ENCODE measurements at places on chromosomes 13 and 19. TPM values are rescaled to one million over a fixed set of nuclear protein-coding genes. Genes with fewer than 3 reads are reported as not detected.

GRCh38 chr19:17909003-17909732 lies 23.6 kb upstream of the CCDC124 start:
- H3K27me3 ChIP-seq: no peaks in the 10 kb centered on the region
- no peaks in the 10 kb centered on the region for H3K4me1 ChIP-seq
- DNase-seq: no peak
- no peak overlapping the region for H3K27ac ChIP-seq

DNA sequence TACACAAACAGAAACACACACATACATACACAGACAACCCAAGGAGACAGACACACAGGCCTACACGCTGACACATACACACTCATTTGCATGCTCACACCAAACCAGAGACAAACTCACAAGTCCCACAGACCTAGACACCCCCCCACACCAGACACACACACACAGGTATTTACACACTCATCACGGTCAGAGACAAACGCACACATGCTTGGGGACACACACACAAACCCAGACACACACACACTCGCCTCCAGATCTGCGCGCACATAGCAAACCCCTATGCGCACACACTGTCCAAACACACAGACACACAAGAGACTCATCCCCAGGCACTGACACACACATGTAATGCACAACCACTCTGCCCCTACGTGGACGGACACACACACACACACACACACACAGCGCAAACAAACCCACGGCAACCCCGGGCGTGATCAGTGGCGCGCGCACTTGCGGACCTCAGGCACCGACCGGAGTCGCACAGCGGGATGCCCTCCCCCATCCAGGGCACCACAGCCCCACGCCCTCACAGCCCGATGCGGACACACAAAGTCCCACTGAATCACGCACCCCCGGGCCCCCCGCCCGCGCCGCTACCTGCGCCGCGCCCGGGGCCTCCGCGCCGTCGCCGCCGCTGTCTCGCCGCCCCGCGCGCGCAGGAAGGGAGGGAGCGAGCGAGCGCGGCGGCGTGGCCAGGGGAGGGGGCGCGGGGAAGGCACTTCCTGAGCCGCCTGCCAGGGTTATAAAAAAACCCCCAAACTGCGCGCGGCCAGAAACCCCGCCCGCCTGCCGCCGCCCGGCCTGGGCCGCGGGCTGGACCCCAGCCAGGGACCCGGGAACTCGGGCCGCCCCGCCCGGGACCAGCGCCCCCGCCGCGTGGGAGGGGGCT lies at the start of gene ADAMTS10:
ADAMTS10 (minus strand) TSS at position 675 of the 895 bp plus-strand sequence. CDS start 5,005 bp downstream, outside the sequence.
- no peaks in the 10 kb centered on the region for H3K27me3 ChIP-seq
- H3K27ac ChIP-seq: peak within 1 kb of the TSS; percentile 20
- H3K36me3 ChIP-seq: no peaks in the 10 kb centered on the region
- peak; percentile 25 for DNase-seq

- DNase-seq: no peak
- H3K27ac ChIP-seq: no peak overlapping the region
- H3K4me1 ChIP-seq: no peaks in the 10 kb centered on the region
- H3K27me3 ChIP-seq: no peaks in the 10 kb centered on the region
- no peak overlapping the region for H3K4me3 ChIP-seq
Measured at GRCh38 chr13:88022431-88023208, 351.4 kb downstream of the SLITRK5 start.

- no peaks in the 10 kb centered on the region for H3K36me3 ChIP-seq
- no peak for DNase-seq
- H3K4me1 ChIP-seq: no peaks in the 10 kb centered on the region
- H3K4me3 ChIP-seq: no peak overlapping the region
- H3K27me3 ChIP-seq: no peaks in the 10 kb centered on the region
Measured at GRCh38 chr13:50812242-50812641, 31.2 kb downstream of the DLEU7 start.

DNA sequence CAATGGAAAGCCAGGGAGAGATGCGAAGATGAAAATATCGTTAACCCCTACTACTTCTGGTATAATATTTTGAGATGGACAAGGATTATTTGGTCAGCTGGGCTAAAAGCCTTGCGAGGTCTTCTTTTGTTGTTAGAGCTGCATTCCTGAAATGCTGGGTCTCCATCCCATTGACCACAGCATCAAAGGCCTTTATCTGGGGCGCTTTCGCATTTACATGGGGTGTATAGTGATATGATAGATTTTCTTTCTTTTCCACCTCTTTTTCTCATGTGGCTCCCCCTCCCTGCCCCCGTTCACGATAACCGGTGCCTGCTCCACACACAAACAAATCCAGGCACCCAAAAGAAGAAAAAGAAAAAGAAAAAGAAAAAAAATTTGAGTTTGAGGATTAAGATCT lies 77.5 kb downstream of the ZNF536 start:
- no peak for DNase-seq
- H3K36me3 ChIP-seq: no peaks in the 10 kb centered on the region
- H3K27me3 ChIP-seq: no peaks in the 10 kb centered on the region
- H3K4me3 ChIP-seq: no peak overlapping the region
- H3K27ac ChIP-seq: no peak overlapping the region
- no peaks in the 10 kb centered on the region for H3K4me1 ChIP-seq

The ATP8B3 gene
- total RNA-seq: 1.6 TPM

DNA sequence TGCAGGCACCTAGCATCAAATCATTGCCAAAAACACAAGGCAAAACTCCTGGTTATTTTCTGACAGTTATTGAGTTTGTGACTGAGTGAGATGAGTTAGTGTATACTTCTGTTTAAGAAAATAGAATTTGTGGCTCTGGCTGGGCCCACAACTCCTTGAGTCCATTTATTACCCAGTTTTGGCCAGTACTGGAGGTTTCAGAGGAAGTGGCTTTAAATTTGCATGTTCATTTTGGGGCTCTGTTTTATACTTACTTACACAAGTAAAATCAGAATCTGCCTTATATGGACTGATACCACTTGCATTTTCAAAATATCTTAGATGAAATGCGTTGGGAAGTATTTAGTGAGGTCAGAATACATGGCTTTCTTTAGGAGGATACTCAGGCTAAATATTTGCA lies 29.0 kb downstream of the TNFSF11 start:
- H3K27me3 ChIP-seq: no peaks in the 10 kb centered on the region
- no peaks in the 10 kb centered on the region for H3K4me1 ChIP-seq
- DNase-seq: no peak
- H3K4me3 ChIP-seq: no peak overlapping the region
- no peaks in the 10 kb centered on the region for H3K36me3 ChIP-seq

- no peak for DNase-seq
- no peaks in the 10 kb centered on the region for H3K4me1 ChIP-seq
- H3K27me3 ChIP-seq: no peaks in the 10 kb centered on the region
- no peaks in the 10 kb centered on the region for H3K36me3 ChIP-seq
- no peak overlapping the region for H3K27ac ChIP-seq
Measured at GRCh38 chr13:97875911-97876310, 77.6 kb upstream of the IPO5 start.

- no peak overlapping the region for H3K4me3 ChIP-seq
- H3K27me3 ChIP-seq: no peaks in the 10 kb centered on the region
- H3K4me1 ChIP-seq: no peaks in the 10 kb centered on the region
- H3K27ac ChIP-seq: no peak overlapping the region
Measured at GRCh38 chr13:86425170-86425815, 626.1 kb upstream of the SLITRK6 start.

The METTL21C gene
- not detected for total RNA-seq

DNA sequence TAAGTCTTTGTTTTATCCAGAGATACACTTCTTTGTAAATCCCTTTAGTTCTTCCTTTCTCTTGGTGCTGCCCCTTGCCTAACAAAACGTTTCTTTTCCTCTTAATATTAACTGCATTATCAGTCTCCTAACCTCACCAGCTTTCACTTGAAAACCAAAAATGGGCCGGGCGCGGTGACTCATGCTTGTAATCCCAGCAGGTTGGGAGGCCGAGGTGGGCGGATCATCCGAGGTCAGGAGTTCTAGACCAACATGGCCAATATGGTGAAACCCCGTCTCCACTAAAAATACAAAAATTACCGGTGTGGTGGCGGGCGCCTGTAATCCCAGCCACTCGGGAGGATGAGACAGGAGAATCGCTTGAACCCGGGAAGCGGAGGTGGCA lies 329.8 kb upstream of the MIR17HG start:
- no peaks in the 10 kb centered on the region for H3K4me1 ChIP-seq
- no peak for DNase-seq
- no peak overlapping the region for H3K27ac ChIP-seq
- no peaks in the 10 kb centered on the region for H3K36me3 ChIP-seq

- H3K36me3 ChIP-seq: no peaks in the 10 kb centered on the region
- no peak overlapping the region for H3K4me3 ChIP-seq
- peak; percentile 61 for DNase-seq
- peaks cover 39% of the 10 kb centered on the region for H3K27me3 ChIP-seq
- peaks cover 22% of the 10 kb centered on the region for H3K4me1 ChIP-seq
Measured at GRCh38 chr13:102402290-102402689, 442 bp upstream of the FGF14 start.

DNA sequence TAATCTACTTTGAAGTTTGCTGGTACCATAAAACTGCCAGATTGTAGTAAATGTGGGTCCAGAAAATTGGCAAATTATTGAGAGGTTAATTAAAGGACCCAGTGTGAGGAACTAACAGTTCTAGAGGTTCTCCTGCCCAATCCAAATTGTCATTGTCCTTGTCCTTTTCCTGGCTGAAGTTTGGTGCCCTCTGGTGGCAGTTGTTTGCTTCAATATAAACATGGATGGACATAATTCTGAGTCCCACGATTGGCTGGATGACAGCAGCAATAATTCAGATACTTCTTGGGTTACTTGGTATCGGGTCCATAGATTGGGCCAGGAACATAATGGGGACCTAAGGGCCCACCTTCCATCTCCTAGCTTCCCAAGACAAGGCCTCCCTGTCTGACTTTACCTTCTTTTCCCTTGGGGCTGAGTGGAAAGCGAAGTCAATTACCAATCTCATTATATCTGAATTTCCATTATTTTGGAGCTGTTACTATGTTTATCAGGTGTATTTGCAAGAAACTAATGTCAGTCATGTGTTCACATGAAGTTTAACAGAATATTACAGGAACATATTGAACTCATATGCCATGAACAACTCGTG lies 33.8 kb upstream of the GARRE1 start:
- H3K36me3 ChIP-seq: peaks cover 44% of the 10 kb centered on the region
- peaks cover 25% of the 10 kb centered on the region for H3K4me1 ChIP-seq
- H3K4me3 ChIP-seq: no peak overlapping the region
- peak; percentile 41 for DNase-seq
- H3K27ac ChIP-seq: no peak overlapping the region
- no peaks in the 10 kb centered on the region for H3K27me3 ChIP-seq

The KLHL1 gene
- total RNA-seq: not detected

DNA sequence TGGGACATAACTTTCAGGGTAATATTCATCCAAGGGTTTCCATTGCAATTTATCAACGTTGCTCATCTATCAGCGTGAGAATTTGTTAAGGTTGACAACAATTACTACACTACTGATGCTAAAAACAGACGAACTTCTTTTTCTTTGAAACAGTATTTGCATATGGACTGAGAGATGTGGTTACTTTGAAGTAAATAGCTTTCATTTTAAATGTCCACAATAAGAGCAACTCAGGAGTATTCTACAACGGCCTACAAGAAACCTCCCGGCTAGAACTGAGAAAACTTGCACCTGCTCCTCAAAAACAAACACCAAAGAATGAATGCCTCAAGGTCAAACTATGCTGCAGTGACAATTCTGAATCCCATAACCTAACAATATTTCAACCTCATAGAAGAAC lies 238.4 kb downstream of the IRS2 start:
- no peak overlapping the region for H3K27ac ChIP-seq
- no peaks in the 10 kb centered on the region for H3K36me3 ChIP-seq
- no peaks in the 10 kb centered on the region for H3K4me1 ChIP-seq
- H3K27me3 ChIP-seq: no peaks in the 10 kb centered on the region

The ERFL gene
- total RNA-seq: 1.3 TPM

The ANKLE1 gene
- total RNA-seq: 16.2 TPM

The KLF2 gene
- total RNA-seq: 37.5 TPM

The ZNF682 gene
- 10.3 TPM for total RNA-seq

DNA sequence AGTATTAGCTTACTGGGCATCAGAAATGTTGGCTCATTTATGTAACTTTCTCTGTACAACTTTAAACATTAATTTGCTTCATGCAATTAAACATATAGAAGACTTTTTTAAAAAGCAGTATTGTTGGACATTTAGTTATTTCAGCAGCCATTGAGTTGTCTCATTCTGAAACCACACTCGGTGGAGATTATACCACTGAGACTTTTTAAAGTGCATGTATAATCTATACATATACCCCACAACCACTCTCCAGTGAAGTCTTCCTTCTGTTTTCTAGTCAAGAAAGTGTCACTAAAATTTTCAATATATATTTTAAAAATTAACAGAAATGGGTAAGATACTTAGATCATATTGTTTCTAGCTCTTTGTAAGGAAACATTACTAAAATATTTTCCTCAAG lies 15.5 kb downstream of the SETDB2 start:
- H3K36me3 ChIP-seq: peaks cover 28% of the 10 kb centered on the region
- H3K4me3 ChIP-seq: no peak overlapping the region
- H3K27ac ChIP-seq: no peak overlapping the region
- H3K27me3 ChIP-seq: no peaks in the 10 kb centered on the region
- DNase-seq: no peak

DNA sequence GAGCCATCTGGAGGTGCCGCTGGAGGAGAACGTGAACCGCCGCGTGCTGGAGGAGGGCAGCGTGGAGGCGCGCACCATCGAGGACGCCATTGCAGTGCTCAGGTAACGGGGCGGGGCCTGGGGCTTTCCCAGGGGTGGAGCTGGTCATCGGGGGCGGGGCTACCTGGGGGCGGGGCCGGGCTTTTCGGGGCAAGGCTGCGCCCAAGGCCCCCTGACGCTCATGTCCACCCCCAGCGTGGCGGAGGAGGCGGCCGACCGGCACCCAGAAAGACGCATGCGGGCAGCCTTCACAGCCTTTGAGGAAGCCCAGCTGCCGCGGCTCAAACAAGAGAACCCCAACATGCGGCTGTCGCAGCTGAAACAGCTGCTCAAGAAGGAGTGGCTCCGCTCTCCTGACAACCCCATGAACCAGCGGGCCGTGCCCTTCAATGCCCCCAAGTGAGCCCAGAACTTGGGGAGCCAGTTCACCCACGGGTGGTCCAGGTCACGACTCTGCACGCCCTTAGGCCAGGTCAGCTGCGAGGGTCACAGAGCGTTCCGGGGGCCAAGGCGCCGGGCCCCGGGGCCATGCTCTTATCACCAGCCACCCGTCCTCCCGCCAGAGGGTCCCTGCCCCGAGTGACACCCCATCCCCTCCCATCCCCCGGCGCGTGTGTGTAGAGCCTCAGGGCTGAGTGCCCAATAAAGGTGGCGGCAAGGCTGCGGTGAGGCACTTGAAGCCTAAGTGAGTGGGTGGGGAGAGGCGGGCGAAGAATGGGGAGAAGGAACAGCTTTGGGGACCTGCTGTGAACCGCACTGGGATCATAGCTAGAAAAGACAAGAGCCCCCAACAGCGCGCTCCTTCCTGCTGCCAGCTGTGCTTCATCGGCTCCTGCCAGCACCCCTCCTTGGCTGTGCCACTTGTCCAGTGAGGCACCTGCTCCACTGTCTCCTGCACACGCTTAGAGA lies 10.7 kb downstream of the CCDC124 start:
- H3K36me3 ChIP-seq: no peaks in the 10 kb centered on the region
- H3K27me3 ChIP-seq: no peaks in the 10 kb centered on the region
- no peak overlapping the region for H3K27ac ChIP-seq
- no peak for DNase-seq

The CNMD gene
- not detected for total RNA-seq

The ADAMTSL5 gene
- 2.7 TPM for total RNA-seq

GRCh38 chr13:112842343-112842856 lies 126.6 kb upstream of the MCF2L start:
- no peak overlapping the region for H3K4me3 ChIP-seq
- H3K27ac ChIP-seq: no peak overlapping the region
- H3K4me1 ChIP-seq: no peaks in the 10 kb centered on the region

GRCh38 chr19:9789066-9789465 lies 20.5 kb upstream of the ZNF846 start:
- H3K27ac ChIP-seq: peak overlapping the region; percentile 43
- H3K27me3 ChIP-seq: no peaks in the 10 kb centered on the region
- DNase-seq: no peak
- no peak overlapping the region for H3K4me3 ChIP-seq

Measured in CD8-positive, alpha-beta memory T cell (primary cell).